Esophagus mucosa (tissue), 1 donor: ENCODE measurements at places on chromosomes 3 and 15. TPM values are rescaled to one million over a fixed set of nuclear protein-coding genes. Genes with fewer than 3 reads are reported as not detected.

ITIH1 gene
- total RNA-seq = 0.12 TPM

DNA sequence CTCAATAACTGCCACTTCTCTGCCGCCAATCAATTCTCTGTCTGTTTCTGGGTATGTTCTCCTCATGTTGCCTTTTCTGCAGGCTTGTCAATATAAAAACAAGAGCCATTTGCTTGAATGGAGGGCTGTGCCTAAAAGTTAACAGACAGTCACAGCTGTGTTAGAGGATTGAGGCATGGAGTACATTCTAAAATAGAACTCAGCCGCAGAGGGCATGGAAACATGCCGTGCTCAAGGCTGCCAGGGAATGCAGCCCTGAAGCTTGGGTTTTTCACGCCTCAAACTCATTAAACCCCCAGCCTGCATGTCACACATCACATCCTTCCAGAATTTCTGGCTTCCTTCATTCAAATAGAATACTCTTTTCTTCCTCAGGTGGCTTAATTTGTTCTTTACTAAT lies 166.6 kb downstream of the TPRG1 start:
- no peak for ATAC-seq

- ATAC-seq = peak; percentile 49
These were observed 77.9 kb downstream of the RPN1 start for GRCh38 chr3:128572644-128573105.

GRCh38 chr3:178001670-178002101 lies 534.5 kb upstream of the KCNMB2 start:
- no peak for ATAC-seq

GRCh38 chr15:41466711-41467110 lies 27.0 kb upstream of the ITPKA start:
- no peak for ATAC-seq

GRCh38 chr15:78992416-78993256 lies 47.8 kb upstream of the CTSH start:
- no peak for ATAC-seq

TPRG1 gene
- 30.4 TPM for total RNA-seq

- ATAC-seq = no peak
These were observed 1189.5 kb downstream of the ZPLD1 start for GRCh38 chr3:103624271-103624670.

TMEM108 gene
- 0.60 TPM for total RNA-seq

DNA sequence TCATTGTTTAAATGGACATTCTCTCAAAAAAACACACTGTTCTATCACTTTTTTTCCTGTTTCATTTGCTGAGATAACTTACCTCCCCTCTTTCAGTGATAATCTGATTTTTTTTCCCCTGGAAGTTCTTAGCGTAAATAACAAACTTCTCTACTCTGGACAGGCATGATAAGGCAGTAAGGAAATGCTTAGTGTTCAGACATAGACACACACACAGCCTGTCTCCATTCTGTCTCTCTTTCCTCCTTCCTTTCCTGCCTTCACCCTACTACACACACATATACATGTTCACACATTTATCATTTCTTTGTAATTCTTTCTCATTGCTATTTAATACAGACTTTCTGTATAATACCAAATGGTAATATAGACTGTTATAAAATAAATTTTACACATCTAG lies 470.8 kb upstream of the ROBO1 start:
- no peak for ATAC-seq
